Effector memory CD4-positive, alpha-beta T cell (primary cell): ENCODE measurements at places on chromosomes 13 and 19.

GRCh38 chr19:29212356-29212647 is 649 bp downstream of the UQCRFS1 start:
- no peak for DNase-seq

- no peak for DNase-seq
These were observed 1.6 kb upstream of the PEPD start for GRCh38 chr19:33523167-33523566.

GRCh38 chr19:8607386-8607785 is 3.1 kb downstream of the ADAMTS10 start:
- no peak for DNase-seq

DNA sequence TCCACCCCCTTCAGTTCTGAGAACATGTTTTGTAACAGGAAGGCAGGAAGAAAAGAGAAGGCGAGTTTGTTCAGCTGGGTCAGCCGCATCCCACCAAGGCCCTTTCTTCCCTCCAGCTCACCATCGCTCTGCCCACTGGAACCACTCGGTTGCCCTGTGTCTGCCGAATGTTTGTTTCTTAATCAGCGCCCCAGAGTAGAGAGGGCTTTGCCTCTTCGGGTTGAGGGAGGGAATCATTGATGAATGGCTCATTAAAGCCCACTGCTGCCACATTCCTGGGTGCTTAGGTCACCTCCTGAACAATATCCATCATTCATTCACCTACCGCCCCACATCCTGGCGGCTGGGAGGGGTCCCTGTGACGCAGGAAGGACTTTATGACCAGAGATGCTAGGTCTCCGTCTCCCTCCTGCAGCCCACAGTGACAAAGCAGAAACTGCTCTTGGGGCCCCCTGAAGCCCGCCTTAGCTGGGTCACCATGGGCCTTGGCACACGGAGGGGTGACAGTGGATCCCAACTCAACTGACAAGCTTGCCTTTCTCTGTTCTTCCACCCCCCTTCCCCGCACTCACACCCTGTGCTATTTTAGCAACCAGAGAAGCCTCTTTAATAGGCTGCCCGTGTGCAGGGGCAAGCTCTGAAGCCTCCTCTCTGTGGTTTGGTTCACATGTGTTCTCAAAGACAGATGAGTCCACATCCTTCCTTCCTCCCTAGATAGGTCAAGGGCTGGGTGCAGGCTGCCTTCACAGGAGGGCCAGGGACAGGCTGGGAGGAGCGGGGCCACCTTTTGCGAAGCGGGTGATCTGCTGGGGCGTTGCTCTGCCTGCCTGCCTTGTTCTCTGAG is 46.2 kb downstream of the ACTN4 start:
- peak; percentile 46 for DNase-seq

- no peak for DNase-seq
These were observed 79.4 kb upstream of the VSTM2B start for GRCh38 chr19:29446361-29446760.

GRCh38 chr19:13214036-13214730 is 64.0 kb downstream of the IER2 start:
- DNase-seq, result no peak

- no peak for DNase-seq
These were observed 1.2 kb downstream of the CD33 start for GRCh38 chr19:51226067-51226466.

- no peak for DNase-seq
These were observed 1.3 kb upstream of the ARHGAP45 start for GRCh38 chr19:1065606-1066109.

DNA sequence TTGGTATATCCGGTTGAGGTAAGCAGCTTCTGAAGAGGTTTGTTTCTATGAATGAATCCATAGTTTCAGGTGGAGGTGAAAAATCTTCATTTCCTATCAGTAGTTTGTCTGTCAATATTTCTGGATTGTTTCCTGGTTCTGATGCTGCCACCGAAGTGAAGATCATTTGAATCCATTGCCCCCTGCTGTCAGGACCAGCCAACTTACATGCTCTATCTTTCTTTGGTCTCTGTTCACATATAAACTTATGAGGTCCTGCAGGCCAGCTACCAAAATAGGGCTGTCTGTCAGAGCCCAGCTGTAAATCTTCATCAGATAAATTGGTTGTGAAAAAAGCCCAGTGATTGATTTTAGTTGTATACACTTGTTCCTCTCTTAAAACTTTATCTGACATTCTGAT is 15.2 kb upstream of the N4BP2L1 start:
- DNase-seq, result peak; percentile 5

DNA sequence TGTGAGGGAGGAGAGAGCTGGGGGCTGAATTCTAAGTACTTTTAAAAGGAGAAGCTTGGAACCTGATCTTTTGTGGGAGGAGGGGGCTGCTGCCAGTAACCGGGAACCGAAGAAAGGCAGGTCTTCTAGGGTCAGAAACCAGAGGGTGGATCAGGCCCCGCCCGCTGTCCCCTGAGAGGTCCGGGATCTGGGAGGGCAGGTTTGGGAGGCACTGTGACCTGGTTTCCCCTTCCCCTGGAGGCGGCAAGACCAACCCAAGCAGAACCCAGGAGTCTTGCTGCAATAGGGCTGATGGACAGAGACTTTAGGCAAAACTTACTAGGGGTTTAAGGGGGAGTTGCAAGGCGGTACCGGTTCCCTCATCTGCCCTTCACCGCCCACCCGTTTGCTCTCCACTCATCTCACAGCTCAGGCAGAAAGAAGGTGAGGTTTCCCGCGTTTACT is 707 bp upstream of the KLK8 start:
- no peak for DNase-seq

GRCh38 chr19:22286151-22286810 is at the start of gene ZNF729:
Gene ZNF729 (plus strand): TSS chr19:22286441. CDS start chr19:22286526, 85 bp downstream.
- DNase-seq, result no peak

- DNase-seq, result no peak
These were observed 26.5 kb downstream of the COMP start for GRCh38 chr19:18764591-18765051.

DNA sequence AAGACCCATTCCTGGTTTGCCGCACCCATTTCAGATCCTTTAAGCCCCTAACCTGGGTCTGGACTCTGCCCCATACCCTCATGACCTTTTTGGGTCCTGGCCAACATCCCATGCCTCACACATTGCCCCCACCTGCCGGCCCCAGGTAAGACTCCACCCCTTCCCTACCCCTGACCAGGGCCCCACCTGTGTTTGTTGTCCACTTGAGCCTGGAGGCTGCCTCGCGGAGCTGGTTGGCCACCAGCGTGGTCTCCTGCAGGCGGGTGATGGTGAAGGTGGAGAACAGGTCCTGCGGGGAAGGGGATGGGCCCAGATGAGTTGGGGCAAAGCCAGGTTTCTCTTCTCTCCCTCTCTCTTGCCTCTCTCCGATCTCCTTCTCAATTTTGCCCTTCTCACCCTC is 19.5 kb downstream of the MAN2B1 start:
- no peak for DNase-seq

- no peak for DNase-seq
These were observed 123.1 kb downstream of the CDK8 start for GRCh38 chr13:26377038-26377437.

GRCh38 chr19:10112037-10112761 is 706 bp downstream of the P2RY11 start:
- peak; percentile 64 for DNase-seq

DNA sequence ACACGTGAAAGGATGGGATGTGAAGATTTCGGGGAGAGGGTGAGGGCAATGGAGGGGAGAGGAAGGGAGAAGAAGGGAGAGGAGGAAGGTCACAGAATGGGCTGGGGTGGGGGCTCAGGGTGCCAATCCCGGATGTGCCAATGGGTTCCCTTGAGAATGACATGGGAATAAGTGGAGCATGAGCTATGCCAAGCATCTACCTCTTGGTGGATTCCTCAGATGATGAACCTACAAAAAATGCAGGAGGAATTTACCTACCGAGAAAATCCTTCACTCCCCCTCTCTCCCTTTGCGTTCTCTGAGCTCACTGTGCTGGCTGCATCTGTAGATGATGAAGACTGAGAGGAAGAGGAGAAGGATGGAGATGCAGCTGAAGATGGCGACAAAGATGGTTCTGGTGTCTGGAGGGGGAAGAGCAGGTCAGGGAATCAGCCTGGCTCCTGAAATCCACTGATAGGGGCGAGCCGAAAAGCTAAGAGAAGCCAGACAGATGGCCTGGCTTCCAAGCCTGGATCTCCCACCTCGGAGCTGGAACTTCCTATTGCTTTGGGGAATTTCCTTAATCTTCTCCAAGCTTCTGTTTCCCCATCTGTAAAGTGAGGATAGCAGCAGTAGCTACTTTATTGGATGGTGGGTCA is 21.6 kb downstream of the VSTM1 start:
- no peak for DNase-seq

DNA sequence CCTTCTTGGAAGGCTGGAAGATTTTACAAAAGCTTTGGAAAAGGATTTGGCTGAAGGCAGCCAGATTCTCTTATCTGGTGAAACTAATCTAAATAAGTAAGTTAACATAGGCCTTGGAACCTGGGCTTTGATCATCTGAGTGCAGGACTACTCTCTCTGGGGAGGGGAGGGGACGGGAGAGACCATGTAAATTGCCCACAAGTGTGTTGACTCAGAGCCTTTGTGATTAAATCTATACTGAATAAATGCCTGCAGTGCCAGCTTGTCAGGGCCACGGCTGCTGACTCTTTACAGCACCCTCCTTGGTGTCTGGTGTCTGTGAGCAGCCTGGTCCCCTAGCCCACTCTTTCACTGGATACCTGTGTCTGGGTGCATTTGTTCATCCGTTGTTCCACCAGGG is 251.4 kb downstream of the ITGBL1 start:
- no peak for DNase-seq

GRCh38 chr13:49638744-49639072 is 10.4 kb downstream of the ARL11 start:
- no peak for DNase-seq

DNA sequence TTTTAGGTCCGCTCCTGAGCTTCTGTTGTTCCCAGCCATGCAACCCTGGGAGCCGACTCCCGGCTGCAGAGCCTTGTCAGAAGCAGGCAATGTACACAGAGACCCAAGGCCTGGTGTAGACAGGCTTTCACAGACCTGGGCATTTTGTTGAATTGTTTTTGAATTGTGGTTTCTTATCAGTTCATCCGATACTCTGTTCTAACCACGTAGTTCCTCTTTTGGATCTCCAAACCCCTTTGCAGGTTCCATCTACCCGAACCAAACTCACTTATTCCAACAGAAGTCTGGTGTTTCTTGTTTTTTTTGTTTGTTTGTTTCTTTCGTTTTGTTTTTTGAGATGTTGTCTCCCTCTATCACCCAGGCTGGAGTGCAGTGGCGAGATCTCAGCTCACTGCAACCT is 6.3 kb upstream of the NLRP2 start:
- DNase-seq, result no peak

- no peak for DNase-seq
These were observed 18.5 kb downstream of the CYP2A6 start for GRCh38 chr19:40831502-40832430.

DNA sequence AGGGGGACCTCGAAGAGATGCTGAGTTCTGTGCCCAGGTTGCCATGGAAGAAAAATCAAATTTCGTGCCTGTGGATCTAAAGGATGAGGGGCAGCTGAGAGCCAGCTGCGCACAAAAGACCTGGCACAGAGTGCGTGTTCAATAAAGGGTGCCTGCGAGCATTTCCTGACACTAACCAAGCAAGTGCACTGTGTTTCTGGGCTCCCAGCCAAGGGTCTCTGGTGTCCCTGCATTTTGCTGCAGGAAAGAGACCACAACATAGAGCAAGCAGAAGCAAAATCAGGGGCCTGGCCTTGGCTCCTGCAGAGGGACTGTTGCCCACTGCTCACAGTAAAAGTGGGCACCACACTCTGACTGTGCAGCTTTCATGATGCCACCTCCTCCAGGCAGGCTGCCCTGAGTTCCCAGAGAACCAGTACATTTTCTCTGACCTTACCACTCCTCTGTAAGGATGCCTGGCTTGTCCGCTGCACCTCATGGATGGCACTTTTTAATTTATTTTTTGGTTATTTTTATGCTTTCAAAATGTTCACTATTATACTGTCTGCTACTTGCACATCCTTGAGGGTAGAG is 70.8 kb upstream of the GPR12 start:
- no peak for DNase-seq

GRCh38 chr13:21894091-21894490 is 223.2 kb downstream of the FGF9 start:
- no peak for DNase-seq

- DNase-seq, result no peak
These were observed 2.1 kb downstream of the C19orf12 start for GRCh38 chr19:29712744-29713516.

DNA sequence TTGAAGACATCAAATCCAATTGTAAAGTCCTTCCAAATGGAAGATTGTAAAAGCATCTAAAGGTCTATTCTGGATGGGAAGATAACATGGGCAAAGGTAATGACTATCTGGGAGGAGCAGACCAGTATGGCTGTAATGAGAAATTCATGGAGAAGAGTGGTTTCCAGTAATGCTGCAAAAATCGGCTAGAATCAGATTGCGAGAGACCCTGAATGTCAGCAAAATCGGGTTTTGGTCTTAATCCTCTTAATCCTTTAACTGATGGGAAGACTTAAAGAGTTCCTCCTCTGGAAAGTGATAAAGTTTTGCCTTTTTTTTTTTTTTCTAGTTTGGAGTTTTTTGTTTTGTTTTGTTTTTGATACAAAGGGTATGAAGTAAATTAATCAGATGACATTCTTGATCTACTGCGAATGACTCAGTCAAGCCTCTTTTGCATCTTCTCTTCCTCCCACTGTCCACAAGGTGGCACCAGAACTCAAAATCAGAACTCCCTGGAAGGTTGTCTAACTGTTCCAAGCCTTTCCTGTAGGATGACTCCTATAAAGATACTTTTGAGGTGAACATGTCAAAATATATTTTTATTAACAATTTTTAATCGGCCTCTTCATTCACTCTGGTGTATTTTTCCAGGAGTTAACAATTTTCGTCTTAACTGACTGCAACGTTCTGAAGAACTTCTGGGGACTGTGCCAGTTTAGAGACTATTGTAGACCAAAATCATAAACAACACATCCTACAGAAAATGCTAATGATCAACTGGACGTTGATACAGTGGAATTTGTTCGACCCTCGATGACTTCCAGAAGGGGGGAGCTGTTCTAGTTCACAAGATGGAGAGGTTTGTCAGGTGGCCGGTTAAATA is 213.3 kb upstream of the MIR17HG start:
- no peak for DNase-seq

- DNase-seq, result no peak
These were observed 45.1 kb upstream of the DOCK9 start for GRCh38 chr13:99022941-99023340.

- DNase-seq, result no peak
These were observed 18.3 kb downstream of the PDCD5 start for GRCh38 chr19:32599258-32599657.

GRCh38 chr19:50803633-50804419 is 13.6 kb downstream of the ACP4 start:
- DNase-seq, result no peak

GRCh38 chr13:102035969-102036368 is 365.9 kb downstream of the FGF14 start:
- DNase-seq, result no peak
